Right kidney (tissue), 9 donors: ENCODE measurements at places on chromosomes 11 and 22.

GRCh38 chr11:15180212-15180792 lies 65.6 kb downstream of the INSC start:
- DNase-seq: no peak

GRCh38 chr22:36237462-36238372 lies 1.6 kb downstream of the APOL2 start:
- DNase-seq: no peak

GRCh38 chr11:68122936-68123539 lies 1.9 kb upstream of the CHKA start:
- DNase-seq: no peak

DNA sequence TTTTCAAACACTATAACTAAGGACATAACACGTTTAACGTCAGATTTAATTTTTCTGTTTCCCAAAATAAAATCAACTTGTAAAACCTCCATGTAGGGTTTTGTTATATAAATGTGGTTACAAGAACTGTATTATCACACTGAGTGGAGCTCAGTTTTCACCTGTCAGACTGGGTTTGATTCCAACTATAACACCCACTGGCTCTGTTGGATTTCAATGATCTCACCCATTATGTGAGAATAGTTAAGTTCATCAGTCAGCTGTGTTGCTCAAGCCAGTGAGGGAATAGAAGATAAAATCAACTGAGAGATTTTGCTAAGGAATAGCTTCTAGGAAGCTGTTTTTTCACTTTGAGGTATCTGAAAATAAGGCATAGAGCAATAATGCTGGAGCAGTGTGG lies 5.1 kb upstream of the OR52R1 start:
- no peak for DNase-seq

DNA sequence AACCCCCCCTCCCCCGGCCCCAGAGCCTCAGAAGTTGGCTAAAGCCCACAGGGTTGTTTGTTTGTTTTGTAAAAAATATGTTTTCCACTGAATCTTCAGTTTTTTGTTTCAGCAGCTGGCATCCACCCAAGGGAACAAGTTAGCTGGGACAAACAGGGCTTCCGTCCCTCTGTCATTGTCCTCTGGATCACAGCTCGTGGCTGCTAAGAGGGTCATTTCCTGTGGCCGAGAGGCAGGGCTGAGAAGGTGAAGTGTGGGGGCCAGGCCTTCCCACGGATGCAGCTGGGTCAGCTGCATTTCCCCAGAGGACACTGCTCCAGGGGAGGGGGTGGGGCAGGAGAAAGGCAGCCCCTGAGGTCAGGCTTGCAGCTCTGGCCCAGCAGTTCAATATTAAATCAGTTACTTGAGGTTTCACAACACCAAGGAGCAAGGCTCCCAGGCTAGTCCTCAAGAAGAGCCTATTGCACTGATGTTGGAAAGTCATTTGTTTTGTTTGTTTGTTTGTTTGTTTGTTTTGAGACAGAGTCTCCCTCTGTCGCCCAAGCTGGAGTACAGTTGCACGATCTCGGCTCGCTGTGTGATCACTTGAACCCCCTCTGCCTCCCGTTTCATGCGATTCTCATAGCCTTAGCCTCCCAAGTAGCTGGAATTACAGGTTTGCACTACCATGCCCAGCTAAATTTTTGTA lies 34.4 kb upstream of the SMTN start:
- DNase-seq: no peak

GRCh38 chr11:15912291-15912690 lies 444.1 kb downstream of the SOX6 start:
- no peak for DNase-seq

DNA sequence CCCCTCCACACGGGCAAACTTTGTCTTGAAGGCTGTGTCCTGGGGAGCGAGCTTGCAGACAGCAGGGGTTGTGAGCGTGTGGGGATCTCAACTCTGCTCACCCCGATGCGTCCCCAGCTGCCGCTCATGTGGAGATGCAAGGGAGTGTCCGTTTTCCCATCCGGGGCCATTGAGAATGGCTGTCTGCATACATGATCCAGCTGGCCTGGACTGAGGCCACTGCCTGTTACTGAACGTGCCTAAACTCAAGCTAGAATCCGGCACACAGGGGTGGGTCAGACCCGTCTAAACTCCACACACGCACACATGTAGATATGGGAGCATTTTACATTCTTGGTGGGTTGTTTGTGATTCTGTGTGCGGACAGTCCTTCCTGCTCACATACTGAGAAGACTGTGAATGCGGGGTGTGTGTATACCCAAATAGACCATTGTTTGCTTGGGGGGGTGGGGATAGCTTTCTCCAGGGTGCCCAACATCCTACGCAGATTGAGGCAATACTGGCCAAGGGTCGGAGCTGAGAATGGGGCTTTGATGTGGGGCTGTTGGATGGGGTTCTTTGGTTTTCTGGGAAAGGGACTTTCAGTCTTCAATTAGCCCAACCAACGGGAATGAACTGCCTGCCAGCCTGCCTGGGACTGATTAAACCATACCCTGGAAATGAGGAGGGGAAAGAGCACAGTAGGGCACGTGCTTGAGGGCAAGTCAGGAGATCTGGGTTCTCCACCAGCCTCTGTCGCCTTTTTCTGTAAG lies 60.4 kb downstream of the ST3GAL4 start:
- DNase-seq: peak; percentile 57

GRCh38 chr11:10350334-10350733 lies 45.5 kb downstream of the ADM start:
- no peak for DNase-seq

DNA sequence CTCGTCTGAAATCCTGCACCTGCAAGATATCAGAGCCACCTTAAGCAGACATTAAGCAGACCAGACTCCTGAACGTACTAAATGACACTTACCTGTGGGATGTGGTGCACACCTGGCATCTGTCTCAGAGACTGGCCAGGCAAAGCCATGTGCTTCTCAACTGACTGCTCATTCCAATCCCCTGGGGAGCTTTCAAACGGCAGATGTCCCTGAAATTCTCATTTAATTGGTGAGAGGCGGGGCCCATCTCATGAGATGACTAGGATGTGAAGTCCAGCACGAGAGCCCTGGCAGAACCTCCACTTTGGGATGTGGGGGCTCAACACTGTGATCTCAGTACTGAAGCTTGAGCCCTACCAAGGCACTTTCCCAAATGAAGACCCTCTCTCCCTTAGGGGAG lies 84.9 kb upstream of the HMGXB4 start:
- no peak for DNase-seq

GRCh38 chr11:116595305-116595880 lies 177.4 kb downstream of the BUD13 start:
- DNase-seq: no peak

- DNase-seq: no peak
Observed at GRCh38 chr11:104917271-104918112, 19.2 kb upstream of the CASP12 start.

DNA sequence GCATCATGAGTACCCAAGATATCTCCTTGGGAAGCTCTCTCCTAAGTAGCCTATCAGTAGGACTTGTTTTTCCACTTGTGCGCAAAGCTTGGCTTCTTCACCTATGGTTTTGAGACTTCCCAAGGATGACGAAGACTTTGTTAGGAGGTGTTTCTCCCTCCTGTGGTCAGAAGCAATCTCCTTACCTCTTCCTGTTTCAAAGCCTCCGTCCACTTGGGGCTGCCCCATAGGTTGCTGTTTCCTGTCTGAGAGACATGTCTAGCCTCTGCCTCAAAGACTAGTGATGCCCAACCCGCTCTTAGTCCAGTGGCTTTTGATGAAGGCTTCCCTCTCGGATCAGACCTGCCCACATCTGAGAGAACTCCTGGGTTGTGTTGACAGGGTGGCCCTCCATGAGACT lies 92.9 kb downstream of the TRAF6 start:
- no peak for DNase-seq

- peak; percentile 56 for DNase-seq
Observed at GRCh38 chr11:61281581-61282250, 13.4 kb downstream of the VWCE start.
